ENCODE measurements at places on chromosomes 1 and 21. TPM values are rescaled to one million over a fixed set of nuclear protein-coding genes. Genes with fewer than 3 reads are reported as not detected.

Gene CELA2A
- total RNA-seq, result not detected

Gene ARHGEF16
- 0.68 TPM for total RNA-seq

Gene CRYBG2
- not detected for total RNA-seq

Gene FAM72B
- 0.94 TPM for total RNA-seq

Gene SYCP1
- total RNA-seq, result not detected
